ENCODE measurements at places on chromosomes 6 and 20.

DNA sequence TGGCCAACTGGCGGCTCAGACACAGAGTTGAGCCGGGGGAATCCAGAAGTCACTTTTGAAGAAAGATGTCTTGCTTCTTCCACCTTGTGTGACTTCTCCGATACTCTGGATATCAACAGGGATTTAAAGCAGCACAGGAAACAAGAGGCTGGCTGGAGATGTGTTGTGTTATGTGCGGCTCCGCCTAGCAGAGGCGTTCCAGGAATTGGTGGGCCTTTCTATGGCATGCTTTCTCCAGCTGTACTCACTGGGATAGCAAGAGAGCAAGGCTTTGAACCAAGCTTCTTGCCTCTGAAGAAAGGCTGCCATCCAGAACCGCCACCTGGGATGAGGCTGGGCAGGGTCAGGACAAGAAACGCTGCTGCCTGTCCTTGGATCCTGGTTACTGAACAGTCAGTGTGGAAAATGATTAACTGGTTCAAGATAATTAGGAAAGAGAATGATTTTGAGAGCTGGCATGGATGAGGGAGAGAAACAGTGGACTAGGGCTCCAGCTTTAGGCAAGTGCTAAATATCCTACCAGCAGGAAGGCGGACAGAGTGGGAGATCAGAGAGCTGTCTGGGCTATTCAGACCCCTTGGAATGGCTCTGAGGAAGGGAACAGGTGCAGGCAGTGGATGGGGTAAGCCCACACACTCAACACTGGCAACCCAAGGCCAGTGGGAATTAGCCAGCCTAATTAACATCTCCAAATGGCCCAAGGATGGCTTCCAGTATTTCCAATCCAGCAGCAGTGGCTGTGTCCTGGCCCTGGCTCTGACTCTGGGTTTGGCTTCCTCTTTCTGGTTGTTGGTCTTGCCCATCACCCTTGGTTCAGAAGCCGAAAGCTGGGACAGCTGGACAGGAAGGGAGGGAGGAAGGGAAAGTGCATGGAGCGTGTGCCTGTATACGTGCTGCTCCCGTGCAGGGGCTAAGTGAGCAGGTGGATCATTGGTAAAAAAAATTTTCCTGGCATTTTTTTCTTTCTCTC, 31.9 kb downstream of the INSM1 start:
- no peak for DNase-seq

- no peak for DNase-seq
Measured at GRCh38 chr6:27026361-27026760, 221.1 kb upstream of the PRSS16 start.

GRCh38 chr6:118661831-118662230, 10.4 kb upstream of the CEP85L start:
- DNase-seq = no peak

DNA sequence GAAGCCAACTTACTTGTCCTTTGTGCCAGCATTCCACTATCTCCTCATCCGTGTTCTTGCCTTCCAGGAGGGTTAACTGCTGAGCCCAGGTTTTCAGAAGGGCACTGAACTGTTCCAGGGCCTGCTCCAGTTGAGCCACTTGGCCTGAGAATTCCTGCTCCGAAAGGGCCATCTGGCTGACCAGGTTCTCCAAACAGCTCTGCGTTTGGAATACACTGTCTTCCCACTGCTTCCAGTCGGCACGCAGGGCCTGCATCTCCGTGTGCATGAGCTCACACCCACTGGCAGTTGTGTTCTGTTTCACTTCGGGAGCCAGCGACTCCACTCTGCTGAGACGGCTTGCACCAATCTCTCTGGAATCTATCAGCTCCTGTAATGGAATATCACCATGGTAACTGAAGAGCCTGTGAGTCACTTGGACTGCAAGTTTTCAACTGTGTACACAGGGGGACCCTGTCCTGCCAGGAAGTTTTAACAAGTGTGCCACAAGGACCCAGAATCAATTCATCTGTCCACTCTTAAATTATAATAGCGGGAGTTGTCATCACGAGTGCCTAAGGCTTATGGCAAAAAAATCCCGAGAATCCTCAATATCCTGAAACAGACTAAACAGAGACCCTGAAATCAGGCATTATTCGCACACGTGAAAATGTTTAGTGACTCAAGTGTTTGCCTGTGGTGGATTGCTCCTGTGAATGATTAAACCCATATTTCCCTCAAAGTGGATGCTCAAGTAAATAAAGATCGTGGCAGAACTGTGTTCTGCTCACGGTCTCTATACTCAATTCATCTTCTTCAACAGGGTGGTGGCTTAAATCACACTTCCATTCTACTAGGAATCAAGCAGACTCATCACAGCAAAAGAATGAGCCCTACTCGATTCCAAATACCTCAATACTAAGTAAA, 255.9 kb downstream of the SYNE1 start:
- DNase-seq = peak; percentile 98

GRCh38 chr6:137222381-137222780, 3.2 kb upstream of the IFNGR1 start:
- DNase-seq = no peak

All from fibroblast of the aortic adventitia (primary cell).